ENCODE measurements at places on chromosomes 3 and 15.

GRCh38 chr15:25799906-25800700 lies 63.0 kb downstream of the ATP10A start:
- DNase-seq = peak; percentile 33

DNA sequence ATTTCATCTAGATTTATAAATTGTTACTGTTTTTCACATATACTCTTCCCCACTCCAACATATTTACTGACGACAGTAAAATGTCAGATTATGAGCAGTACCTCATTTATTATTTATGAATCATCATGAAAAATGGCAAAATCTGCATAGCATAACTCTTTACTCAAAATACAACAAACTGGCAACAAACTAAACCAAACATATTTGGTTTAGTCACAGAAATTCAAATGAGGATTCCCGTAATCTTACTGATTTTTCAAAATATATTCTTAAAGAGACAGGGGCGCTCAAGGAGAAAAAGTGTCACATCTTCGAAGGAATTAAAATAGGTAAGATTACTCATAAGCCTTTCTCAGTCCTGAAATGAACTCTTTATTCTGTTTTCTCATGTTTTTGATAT lies 3.0 kb upstream of the GPR87 start:
- no peak for DNase-seq

DNA sequence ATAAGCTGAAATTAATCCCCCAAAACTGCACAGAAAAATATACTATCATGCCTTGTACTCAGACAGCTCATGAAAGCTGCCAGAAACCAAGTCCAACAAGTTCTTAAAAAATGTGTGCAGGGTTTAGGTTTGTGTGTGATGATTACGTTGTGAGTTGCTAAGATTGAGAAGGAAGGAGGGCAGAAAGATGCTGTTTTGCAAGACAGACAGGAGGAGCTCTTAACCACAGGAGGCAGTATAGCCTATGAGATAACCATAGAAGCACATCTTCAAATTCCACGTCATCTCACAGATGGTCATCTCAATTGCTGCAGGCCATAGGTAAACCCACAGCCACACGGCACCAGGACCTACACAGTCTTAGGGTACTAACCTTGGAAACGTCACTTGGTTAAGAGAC lies 191.9 kb downstream of the STT3B start:
- DNase-seq = peak; percentile 27

GRCh38 chr15:59237924-59238331 lies 31.3 kb downstream of the LDHAL6B start:
- no peak for DNase-seq

DNA sequence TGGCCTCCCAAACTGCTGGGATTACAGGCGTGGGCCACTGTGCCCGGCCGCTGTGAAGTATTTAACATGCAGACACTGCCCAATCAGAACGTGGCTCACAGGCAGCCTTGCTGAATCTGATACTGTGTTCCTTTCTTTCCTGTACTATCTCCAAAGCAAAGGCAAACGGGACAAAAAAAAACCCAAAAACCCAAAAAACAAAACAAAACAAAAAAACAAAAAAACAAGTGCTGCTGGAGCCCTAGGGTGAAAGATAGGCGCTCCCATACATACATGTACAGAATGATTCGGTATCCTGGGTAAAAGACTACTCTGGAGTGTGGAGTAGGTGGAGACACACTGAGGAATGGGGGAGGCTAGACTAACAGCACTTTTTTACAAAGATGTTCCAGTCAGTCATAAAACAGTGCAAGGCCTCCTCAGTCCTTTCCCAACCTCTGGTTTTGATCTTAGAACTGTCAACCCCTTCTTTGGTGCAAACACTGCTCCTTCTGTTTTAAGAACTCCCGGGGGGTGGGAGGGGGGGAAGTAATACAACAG lies 7.7 kb upstream of the MAP1A start:
- DNase-seq = no peak

DNA sequence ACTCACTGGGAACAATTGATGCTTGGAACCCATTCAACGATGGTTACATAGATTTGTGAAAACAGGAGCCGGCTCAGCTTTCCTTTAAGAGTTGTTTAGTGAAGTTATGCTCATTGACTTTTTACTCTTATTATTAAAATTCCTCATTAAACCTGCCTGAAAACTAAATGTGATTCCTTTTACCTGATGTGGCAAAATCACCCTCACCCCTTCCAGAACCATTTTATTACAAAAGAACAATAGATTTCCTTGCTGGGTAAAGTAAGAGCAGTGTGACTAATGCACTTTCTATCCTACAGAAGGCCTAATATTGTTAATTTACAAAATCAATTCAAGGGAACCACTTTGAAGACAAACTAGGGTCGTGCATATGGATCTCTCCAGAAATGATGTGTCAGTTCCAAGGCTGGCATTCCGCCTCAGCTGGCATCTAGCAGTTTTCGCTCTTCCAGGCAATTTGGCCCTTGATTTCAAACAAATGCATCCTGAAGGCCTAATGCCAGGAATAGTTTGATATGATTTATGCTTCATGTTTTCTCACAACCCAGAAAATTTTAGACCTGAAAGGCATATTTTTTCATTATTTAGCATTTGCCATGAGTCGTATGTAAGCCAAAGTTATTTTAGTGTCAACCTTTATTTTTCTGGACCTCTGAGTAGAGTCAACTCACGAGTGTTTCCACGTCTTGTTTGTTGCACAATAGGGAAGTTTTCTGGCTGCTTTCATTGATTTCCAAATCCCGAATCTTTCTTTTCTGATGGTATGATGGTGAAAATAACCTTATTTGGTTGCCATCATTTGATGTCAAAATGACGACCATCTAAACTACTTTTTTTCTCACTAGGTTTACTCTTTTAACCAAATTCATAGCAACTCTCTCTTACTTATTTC lies 447.8 kb downstream of the MECOM start:
- DNase-seq = no peak

DNA sequence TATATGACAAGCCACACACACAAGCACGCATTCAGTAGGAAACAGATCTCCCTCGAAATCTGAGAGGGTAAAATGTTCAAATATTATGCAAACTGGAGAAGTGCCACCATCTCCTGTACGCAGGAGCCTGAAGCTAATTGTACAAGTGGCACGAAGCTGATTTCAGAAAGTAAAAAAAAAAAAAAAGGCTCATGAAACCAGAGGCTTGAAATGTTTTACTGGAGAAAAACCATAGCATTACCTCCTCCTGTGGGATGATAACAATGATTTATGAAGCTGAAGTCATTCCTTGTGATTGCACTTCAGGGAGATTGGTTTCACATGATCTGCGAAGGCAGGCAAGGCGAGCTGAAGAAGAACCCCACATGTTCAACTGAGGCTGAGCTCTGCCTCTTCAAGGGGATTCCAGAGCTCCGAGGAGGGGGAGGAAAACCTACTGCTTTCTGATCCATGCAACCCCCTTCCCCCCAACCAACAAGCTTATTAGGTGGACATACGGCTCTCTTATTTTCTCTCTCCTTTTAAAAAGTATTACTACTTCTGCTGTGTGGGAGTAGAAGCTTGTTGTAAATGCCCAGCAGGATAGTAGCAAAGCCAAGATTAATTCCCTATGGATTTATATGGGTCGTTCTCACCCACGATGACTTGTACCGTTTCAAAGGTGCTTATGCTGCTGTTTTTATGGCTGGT lies 101.1 kb downstream of the GREM1 start:
- no peak for DNase-seq

DNA sequence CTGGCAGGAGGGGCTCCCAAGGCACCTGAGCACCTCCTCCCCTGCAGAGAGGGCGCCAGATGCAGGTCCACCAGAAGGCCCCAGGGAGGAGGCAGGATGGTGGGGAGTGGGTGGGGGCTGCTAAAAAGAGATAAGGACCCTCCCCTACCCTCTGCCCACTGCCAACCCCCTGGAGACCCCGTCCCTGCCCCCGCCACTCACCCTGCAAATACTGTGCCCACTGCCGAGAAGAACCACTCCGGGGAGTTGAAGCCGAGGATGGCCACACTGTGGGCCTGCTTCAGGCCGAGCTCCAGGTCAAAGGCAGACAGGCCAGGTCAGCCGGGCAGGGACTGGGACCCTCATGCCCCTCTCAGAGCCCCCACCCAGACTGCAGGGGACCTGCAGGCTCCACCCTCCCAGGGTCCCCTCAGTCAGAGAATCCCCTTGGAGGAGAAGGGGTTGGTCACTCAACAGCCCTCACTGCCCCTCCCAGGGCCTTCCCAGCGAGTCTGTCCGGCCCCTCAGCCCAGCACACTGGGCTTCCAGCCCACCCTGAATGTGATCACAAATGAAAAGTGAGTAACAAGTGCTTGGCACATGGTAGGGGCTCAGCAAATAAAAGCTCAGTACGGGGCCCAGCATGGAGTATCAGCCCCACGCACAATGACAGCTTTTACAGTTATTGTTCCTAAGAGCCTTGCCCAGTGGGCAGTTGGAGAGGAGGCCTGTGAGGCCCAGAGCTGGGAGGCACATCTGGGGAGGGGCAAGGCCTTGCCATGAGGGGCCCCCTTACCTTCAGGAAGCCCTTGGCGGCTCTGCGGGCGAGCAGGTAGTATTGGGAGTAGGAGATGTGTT lies 40.4 kb downstream of the ACSBG1 start:
- DNase-seq = no peak

- no peak for DNase-seq
Measured at GRCh38 chr15:52351206-52351908, 55.8 kb upstream of the MYO5C start.

- DNase-seq = no peak
Measured at GRCh38 chr3:32725721-32726120, 40.7 kb downstream of the CNOT10 start.

- DNase-seq = no peak
Measured at GRCh38 chr3:128429275-128429674, 37.4 kb downstream of the DNAJB8 start.

GRCh38 chr15:28111543-28111942 lies 12.4 kb upstream of the OCA2 start:
- DNase-seq = no peak

GRCh38 chr3:183247011-183247589 lies 6.0 kb upstream of the B3GNT5 start:
- peak; percentile 40 for DNase-seq

- peak; percentile 89 for DNase-seq
Measured at GRCh38 chr3:52123106-52123725, 31.0 kb downstream of the POC1A start.

DNA sequence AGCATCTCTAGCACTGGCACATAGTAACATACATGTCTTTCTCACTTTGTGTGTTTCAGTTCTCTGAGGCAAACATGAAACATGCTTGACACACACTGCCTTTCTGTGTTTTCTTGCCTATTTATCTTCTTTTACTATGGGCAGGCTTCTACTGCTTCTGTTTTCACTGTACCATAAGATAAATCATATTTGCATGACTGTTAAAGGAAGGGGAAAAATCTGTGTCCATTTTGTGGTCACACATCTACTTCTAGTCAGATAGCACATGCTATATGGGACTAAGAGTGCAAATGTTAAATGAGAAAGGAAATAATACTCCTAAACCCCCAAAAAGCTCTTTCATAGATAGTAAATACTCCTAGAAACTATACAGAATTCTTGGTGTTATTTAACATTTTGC lies 386.4 kb downstream of the ZBTB20 start:
- no peak for DNase-seq

DNA sequence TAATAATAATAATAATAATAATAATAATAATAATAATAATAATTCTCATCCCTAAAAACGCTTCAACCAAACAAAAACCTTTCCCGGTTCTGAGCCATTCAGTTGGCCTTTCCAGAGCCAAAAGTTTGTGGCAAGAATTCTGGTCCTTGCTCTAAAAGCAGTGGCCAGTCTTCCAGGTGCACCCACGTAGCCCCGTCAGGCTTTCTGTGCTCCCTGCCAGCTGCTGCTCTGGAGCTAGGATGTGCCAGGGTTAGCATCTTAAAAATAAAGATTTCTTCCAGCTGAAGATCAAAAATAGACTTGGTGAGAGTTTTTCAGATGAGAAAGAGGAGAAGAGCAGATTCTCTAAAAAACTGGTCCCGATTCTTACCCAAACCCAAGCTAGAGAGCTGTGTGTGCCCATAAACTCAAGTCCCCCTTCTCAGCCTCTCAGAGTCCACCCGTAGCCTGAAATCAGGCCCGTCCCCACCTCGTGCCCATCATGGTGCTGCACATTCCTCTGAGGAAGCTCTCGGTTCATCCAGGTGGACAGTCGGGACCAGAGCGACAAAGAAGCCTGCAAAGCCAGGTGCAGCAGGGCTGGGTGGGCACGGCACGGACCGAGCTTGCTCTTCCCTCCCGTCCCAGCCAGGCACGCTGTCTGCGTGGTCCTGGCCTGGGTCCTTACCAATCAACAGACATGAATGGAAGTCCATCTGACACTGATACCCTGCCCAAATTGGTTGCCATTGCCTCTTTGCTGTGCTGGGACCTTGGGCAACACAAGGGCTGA lies 155.6 kb downstream of the LRRC28 start:
- no peak for DNase-seq

DNA sequence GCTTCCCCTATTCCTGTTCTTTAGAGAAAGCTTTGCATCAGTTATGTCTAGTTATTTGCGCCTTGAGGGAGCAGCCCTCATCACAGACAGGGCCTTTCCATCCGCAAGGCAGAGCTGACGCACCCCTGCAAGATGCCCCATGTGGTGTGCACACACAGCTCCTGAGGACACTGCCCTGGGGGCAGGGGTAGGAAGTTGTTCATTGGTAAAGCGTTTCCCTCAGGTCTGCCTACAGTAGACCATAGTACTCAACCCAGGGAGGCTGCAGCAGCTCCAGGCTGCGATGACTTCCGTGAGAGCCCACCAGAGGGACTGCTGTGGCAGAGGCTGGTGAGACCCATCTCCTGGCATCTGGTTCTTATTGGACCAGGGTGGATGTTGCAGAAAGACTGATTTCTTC lies 55.1 kb upstream of the PLXNA1 start:
- DNase-seq = peak; percentile 35

DNA sequence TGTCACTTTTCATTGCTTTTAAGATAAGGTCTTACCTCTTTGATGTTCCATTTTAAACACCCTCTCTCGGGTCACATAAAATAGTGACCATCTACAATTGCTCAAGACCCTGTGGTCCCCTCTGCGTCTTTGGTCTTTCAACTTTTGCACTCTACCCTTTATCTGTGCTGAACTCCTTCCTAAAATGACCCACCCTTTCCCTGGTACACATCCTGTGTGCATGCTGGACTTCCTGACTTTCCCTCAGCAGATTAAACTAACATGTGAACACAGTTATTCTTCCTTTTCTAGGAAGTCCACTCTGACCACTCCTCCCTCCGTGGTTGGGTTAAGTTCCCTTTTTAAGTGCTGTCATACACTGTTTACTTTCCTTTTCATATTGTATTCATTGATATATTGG lies 414.2 kb downstream of the GABRB3 start:
- DNase-seq = no peak

Data from ELF-1 (cell line).